ENCODE measurements at places on chromosomes 2 and 18.

- no peak for DNase-seq
Measured at GRCh38 chr2:44559108-44559507, 197.4 kb downstream of the CAMKMT start.

DNA sequence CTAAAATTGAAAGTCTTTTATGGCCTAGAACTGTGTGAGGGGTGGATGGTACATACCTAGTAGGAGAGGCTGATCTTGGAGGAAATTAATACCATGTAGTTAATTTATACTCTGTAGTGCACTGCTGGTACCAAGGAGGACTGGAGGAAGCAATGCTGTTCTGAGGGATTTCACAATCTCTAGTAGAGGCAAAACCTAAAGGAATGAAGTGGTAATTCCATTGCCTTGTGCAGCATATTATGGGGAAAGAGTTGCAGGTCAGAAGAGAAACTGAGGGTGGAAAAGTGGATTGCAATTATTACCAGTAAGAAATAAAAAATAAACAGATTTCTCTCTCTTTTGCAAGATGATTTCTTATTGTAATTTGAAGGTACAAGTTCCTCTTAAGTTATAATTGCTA is 2.2 kb downstream of the ABI2 start:
- DNase-seq = no peak

GRCh38 chr2:162297925-162298552 is 20.4 kb downstream of the IFIH1 start:
- peak; percentile 40 for DNase-seq

DNA sequence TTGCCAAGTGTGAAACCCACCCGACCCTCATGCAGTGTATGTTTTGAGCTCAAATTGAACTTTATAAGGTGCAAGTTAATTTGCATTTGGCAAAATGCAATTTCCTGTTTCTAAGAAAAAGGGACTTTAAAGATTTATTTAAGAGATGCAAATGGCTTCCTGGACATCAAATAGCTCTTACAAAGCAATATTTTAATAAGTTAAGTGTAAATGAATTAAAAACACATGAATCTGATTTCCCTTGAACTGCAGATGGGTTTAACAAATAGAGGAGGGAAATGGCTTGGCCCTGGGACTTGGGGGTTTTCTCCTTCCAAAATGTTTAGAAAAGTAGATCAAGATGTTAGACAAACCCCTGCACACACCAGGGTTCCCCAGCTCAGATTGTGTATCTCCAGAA is 116.0 kb downstream of the EN1 start:
- DNase-seq = no peak

DNA sequence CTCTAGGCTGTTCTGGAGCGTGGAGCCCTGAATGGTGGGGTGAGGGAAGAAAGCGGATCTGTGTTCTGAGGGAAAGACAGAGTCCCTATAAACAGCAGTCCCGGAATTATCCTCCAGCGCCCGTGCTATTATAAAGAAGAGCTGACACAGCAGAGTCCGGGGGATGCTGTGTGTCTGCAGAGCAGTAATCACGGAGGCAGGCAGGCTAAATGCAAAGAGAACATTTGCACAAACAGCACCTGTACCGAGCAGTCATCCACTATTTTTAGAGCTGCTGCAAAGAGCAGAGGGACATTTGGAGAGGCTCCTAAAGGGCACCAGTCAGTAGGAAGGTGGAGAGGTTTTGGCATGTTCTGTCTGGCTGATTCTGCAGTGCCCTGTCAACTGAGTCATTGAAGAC is 293.8 kb upstream of the SLC14A2 start:
- DNase-seq = no peak

DNA sequence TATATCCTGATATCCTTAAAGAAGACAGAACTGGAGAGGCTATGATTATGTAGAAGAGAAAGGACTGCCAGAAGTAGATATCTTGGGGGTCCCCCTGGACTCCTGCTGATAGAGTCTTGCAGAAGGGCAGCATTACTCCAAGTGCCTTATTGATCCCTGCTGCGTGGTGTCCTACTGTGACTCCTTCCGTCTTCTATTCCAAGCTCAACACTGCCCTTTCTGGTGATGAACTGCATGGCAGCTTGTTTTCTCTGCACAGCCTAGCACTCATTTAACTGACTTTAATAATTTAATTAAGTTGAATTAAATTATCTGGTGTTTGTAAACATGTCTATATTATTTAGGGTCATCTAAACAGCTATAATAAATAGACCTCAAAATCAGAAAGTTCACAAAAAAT is 194.1 kb upstream of the DSEL start:
- DNase-seq = no peak

- DNase-seq = no peak
Measured at GRCh38 chr2:44889096-44889495, 52.4 kb upstream of the SIX3 start.

- no peak for DNase-seq
Measured at GRCh38 chr2:129056309-129056958, 737.8 kb upstream of the HS6ST1 start.

GRCh38 chr18:57422313-57422872 is 12.8 kb upstream of the ONECUT2 start:
- no peak for DNase-seq

DNA sequence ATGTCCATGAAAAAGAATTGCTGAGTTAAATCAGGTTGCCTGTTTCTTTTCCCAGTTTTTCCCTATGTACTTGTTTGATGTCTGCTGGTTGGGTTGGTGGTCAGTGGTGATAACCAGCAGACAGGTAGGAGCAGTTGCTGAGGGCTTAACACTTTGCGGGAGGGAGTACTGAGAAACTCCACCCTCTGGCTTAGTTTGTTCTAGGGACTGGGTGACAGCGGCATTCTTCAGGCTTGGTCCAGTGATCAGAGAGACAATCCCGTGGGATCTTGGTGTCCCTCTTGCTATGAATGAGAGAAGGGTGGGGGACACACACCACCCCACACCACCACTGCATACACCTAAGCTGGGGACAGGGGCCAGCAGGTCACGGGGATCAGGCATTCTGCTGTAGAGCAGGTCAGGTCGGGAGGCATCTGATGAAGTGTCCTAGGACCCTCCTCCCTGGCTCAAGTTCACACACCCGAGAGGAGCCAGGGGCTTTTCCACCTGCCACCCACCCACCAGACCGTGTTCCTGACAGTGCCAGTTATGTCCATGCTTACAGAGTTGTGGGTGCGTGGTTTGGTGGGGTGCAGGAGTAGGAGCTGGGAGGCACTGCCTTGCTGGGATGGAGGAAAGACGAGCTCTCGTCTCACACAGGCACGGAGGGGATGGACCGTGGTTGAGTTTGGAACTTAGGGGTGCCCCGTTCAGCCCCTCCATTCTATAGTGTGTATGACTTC is 21.3 kb upstream of the ALLC start:
- peak; percentile 1 for DNase-seq

GRCh38 chr18:13530879-13531387 is 195.4 kb downstream of the FAM210A start:
- no peak for DNase-seq

DNA sequence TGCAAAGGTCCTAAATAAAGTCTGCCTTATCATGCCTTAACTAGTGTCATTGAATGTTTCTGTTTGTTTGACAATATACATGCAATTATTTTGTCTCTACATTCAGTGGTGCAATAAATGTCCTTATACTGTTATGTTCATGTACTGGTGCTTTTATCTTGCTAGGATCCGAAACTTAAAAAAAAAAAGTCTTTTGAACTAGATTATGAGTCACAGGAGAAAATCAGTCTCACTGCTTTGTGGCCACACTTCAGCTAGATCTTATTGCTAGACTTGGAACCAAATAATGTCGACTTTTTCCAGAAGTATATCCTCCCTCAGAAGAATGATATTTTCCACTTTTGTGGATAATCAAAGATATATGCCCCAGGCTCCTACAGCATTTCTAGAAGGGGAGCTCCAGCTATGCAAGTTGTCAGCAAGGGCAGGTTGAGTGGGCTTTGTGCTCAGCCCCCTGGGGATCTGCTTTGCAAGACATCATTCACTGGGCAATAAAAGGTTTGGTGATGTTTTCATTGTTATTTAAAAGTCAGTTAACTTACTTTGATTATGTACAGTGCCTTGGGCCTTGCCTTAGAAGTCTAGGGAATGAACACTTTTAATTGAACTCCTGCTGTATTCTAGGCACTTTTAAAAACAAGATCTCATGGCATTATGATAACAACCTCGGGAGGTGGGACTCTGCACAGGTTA is 157.1 kb upstream of the LRRTM1 start:
- no peak for DNase-seq

GRCh38 chr18:44557616-44558151 is 123.0 kb upstream of the SETBP1 start:
- DNase-seq = no peak

DNA sequence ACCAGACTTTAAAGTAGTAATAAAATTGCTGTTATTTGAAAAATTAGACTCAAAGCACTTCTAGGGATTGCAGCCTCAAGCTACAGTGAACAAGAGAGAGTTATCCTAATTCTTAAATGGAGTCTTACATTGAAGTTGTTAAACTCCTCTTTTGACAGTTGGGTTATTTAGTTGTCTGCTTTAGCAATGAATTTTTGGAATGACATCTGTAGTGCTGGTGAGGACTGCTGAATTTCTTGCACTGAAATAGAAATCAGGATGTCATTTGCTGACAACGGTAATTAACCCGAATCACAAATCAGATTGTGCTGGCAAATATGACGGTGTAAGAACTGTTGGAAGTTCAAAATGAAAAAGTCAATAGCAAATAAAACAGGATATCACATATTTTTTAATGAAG is 78.0 kb upstream of the LYPD6B start:
- DNase-seq = no peak

- peak; percentile 14 for DNase-seq
Measured at GRCh38 chr2:240595381-240596079, 9.0 kb downstream of the CAPN10 start.

DNA sequence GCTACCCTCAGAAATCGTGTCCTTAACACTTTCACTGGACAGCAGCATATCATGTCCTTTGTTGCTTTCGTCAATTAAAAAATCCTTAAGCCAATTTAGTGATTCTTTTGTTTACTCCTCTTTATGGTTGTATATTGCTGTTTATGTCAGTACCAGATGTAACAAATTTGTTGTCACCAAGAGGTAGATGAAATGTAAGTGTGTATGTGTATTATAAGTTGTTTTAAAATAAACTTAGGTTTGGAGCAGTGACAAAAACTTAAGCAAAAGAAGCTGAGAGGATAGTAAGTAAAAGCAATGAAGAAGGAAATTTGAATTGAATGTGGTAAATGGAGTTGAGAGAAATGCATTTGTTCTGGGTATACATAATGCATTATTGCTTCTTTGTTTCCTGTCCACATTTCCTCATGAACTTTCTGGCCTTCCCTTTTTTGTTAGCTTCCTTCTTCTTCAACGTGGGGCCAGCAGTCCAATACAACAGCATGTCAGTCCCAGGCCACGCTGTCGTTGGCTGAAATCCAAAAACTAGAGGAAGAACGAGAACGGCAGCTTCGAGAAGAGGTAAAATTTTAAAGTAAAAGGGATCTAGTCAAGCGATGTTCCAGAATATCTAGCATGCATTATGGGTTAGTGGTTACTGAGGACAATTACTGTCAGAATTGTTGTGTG is 30.5 kb upstream of the SNORC start:
- no peak for DNase-seq

GRCh38 chr2:17035010-17035409 is 369.4 kb upstream of the CYRIA start:
- no peak for DNase-seq

- no peak for DNase-seq
Measured at GRCh38 chr2:14884651-14885050, 252.1 kb downstream of the LRATD1 start.

DNA sequence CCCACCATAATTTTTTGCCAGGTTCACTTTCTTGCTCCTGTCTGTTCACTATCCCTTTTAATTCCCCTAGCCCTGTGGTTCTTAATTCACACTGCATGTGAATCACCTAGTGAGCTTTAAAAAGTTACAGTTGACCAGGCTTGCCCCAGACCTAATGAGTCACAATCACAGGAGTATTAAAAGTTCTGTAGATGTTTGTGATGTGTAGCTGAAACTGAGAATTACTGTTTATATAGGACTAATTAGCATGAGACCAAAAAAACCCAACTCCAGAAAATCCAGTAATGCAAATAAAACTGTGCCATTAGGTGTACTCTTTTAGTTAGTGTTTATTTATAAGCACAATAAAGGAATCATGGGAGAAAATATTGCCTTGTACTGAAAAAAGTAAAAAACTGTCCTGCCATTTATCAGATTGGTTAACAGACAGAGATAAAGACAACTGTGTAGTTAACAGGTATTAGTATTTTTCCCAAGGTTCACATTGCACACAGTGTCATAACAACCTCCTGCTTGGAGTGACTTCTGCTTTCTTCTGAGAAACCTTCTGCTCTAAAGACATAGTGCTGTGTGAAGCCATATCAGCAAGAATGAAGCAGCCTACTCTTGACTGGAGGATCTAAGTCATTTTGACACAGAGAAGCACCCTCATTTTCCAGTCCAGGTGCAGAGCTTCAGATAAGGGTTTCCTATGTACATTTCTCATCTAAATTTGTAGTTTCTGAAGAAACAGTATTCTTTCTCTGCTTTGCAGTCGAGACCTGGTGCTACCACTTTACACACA is 39.0 kb downstream of the VAPA start:
- DNase-seq = no peak

DNA sequence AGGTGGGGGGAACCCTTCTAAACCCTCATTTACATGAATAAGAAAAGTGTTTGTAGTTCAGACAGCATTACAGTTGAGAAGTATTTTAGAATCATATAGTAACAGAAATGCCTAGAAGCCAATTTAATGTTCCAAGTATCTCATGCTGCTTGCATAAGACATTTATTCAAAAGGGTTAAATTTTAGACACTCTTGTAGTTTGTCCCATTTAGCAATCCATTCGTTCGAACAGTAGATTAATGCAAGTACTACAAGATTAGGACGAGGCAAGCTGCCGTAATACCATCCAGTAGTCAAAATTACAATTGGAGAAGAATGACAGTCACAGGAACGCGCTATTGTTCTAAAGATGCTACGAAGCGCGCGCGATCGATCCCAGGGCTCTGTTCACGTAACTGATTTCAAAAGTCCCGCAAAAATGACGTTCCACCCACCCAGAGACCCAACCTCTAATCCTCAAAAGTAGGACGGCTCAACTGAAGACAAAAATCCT is 1.2 kb downstream of the TMEM237 start:
- DNase-seq = no peak

GRCh38 chr2:105782646-105783045 is 37.9 kb downstream of the NCK2 start:
- DNase-seq = no peak

GRCh38 chr2:173892341-173892740 is 72.8 kb downstream of the SP3 start:
- no peak for DNase-seq

DNA sequence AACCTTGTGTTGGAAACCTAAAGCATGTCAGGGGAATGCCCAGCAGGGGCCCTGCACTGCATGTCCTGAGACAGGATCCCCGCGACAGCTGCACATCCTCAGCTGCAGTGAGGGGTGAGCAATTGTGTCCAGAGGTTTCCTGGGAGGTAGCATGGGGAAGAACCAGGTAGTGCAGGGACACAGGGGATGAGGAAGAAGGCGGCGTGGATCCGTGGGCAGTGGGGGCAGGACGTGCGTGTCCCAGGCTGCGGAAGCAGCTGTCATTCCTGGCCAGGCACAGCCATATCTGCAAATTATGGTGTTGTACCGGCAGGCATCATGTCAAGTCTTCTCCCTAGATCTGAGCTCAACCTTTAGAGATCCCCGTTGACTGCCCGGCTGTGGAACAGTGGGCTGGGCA is 238.2 kb upstream of the MYT1L start:
- no peak for DNase-seq

- no peak for DNase-seq
Measured at GRCh38 chr2:201174687-201175086, 8.3 kb upstream of the CASP10 start.
